RWPE1 (cell line): ENCODE measurements at places on chromosomes 1 and 21.

- DNase-seq = peak; percentile 41
Measured at GRCh38 chr1:65265651-65266351, 43.5 kb upstream of the DNAJC6 start.

GRCh38 chr1:65911679-65912078 lies 119.0 kb downstream of the PDE4B start:
- no peak for DNase-seq

GRCh38 chr1:40318970-40319621 lies 2.0 kb upstream of the COL9A2 start:
- DNase-seq = no peak

GRCh38 chr1:26210147-26210870 lies 19.9 kb downstream of the CATSPER4 start:
- DNase-seq = no peak

- no peak for DNase-seq
Measured at GRCh38 chr1:17425806-17426600, 13.5 kb downstream of the RCC2 start.

DNA sequence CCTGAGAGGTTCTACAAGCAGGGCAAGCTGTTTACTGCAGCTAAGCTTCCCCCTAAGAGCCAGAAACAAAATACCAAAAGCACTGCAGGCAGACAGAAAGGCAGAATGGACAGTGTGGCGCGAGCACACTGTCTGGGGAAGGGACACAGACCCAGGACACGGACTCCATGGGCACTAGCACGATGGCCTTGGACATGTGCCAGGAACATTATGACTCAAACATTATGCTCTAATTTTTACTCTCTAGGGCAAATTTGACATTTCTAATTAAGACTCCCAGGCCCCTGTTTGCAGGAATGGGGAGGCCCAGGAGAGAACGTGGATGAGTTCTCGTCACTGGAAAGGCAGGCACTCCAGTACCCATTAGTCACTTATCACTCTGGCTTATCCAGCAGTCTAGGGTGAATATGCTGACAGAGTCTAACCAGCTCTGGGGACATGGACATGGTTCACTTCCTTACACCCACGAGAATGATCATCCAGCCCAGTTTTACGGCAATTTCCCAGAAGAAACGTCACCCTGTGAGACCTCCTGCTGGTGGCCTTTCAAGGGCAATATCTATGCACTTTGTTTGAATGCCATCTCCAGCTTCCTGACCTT lies 45.1 kb downstream of the CAPN8 start:
- DNase-seq = no peak

- DNase-seq = no peak
Measured at GRCh38 chr1:214044438-214045214, 56.9 kb downstream of the PROX1 start.

GRCh38 chr21:43808367-43808766 lies 19.0 kb downstream of the RRP1 start:
- DNase-seq = no peak

DNA sequence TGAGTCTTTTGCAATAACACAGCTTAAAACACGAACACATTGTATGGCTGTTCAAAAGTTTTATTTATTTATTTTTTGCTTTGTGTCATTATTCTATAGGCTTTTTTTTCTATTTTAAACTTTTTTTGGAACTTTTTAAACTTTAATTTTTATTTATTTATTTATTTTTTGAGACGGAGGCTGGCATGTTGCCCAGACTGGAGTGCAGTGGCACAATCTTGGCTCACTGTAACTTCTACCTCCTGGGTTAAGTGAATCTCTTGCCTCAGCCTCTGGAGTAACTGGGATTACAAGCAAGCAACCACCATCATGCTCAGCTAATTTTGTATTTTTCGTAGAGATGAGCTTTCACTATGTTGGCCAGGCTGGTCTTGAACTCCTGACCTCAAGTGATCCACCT lies 88.3 kb upstream of the GADD45A start:
- DNase-seq = no peak

GRCh38 chr1:62103846-62104245 lies 90.8 kb upstream of the L1TD1 start:
- no peak for DNase-seq

GRCh38 chr1:39490596-39491145 lies 765 bp upstream of the BMP8A start:
- no peak for DNase-seq

- no peak for DNase-seq
Measured at GRCh38 chr21:43959231-43960116, 52.6 kb upstream of the TRAPPC10 start.

DNA sequence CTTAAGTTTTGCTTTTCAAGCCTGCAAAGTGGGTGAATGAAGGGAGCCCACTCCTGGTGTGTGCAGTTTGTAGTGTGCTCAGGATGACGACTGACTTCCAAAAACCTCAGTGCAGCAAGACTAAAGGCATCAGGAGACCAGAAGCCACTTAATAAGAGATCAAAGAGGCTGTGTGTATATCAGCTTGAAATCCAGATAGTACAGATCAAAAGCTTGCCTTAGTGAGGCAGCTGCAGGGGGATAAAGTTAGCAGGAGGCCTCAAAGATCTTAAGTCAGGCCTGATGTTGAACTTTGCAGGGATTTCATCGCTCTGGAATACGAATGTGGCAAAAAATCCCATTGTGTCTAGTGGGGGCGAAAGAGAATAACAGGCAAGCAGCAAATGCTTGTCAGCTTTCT lies 99.8 kb downstream of the PATJ start:
- no peak for DNase-seq

DNA sequence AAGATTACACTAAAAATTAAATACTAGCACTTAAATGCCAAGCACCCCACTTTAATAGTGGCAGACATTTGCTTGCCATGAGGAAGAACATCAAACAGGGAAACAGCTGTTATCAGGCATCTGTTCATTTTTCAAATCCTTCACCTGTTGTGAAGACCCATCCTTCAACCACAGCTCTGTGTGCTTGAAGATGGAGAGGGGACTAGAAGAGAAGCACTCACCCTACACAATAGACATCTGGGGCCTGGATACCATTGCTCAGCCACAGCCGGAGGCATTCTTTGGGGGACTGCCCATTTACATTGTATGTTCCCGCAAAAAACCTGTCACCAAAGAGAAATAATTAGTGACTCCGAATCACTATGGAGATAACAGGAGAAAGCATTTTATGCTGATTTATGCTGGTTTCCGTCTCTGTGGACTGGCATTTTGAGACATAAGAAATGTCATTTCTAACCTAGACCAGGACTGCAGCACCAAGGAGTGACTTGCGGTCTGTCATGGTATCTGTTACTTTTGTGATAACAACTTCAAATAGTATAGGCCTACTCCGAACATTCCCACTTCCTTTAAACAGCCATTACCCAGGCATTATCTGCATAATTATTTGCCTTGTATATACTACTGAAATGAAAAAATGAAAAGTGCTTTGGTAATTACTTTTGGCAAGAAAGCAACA lies 28.8 kb upstream of the MTF1 start:
- DNase-seq = no peak

DNA sequence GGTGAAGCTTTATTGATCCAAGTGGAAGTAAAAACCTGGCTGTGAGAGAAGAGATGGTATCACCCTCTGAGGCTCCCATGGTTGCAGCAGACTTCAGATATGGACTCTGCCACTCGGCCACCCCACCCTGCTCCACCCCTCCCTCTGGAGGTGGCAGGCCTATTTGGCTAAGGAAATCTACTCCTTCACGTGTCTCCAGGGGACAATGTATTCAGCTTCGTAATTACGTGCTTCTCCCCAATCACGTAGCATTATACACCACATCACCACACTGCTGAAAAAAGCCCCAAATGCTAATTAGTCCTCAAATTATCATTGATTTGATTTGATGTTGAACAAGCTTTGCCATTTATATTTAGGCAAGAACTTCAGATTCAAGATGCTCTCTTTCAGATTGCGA lies 220.7 kb downstream of the OMA1 start:
- no peak for DNase-seq

GRCh38 chr1:63674865-63675419 lies 81.7 kb downstream of the PGM1 start:
- no peak for DNase-seq

DNA sequence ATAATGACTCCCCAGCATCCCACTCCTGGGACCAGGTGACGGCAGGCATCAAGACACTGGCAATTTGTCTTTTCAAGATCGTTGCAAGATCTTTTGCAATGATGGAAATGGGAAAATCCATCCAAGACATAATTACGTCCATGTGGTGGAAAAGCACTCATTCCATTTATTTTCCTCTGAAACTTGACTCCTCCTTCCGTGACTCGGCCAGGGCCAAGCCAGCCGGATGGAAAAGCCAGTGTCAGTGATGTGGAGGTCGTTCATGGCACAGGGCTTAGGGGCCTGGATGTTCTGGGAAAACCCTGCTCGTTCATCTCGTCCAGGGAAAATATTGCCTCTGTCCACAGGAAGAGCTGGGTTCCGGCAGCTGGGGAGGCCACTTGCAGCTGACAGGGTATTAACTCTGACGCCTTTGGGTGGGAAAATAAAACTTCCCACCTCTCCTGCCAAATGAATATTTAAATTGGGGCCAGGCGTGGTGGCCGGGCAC lies 46.2 kb downstream of the C1orf198 start:
- DNase-seq = no peak

DNA sequence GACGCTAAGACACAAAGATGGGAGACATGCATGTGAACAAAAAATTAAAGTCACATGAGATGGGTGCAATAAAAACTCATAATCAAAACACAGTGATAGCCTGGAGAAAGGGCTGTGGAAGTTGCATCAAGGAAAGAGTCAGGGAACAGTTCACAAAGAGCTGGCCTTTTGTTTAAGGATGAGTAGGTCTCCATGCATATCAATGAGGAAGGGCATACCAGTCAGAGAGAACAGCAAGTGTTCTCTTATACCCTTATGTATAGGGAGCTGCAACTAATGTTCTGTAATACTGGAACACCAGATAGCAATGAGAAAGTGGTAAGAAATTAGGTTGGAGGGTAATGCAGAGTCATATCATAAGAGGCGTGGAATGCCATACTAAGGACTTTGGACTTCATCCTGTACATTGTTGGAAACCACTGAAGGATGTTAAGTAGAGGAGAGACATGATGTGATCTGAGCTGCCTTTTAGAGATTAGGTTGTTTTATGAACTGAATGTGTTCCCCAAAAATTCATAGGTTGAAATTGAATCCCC lies 46.7 kb upstream of the SAMD13 start:
- DNase-seq = no peak

- no peak for DNase-seq
Measured at GRCh38 chr1:6420454-6421042, 829 bp upstream of the HES2 start.

GRCh38 chr1:228291906-228292608 lies 84.2 kb downstream of the OBSCN start:
- DNase-seq = no peak

GRCh38 chr1:10271869-10272268 lies 61.5 kb downstream of the KIF1B start:
- DNase-seq = no peak

GRCh38 chr1:170221031-170221430 lies 75.3 kb downstream of the NTMT2 start:
- DNase-seq = no peak

DNA sequence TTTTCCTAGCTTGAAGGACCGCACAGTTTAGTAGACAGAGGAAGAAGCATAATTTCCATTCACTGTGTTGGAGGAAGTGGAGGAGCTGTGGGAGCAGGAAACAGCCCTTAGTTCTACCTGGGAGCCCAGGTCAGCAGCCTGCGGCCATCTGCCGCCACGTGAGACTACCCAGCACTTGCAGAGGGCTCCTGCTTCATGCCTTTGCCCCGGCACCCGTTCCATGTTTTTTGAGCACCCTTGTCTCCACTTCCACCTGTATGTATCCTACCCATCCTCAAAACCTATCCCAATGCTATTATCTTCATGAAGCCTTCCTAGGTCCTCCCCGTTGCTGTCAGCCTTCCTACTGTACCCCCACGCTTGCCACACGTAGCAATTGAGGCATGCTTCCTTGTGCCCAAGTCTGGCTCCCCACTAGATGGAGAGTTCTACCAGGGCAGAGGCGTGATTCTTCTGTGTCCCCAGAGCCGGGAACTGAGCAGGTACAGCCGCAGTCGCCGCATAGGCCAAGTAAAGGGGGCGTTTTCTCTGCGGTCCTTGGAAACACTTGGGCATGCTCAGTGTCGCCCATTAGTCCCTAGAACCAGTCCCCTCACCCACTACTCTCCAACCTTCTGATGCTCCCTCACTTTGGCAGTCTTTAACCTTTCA lies 1.9 kb downstream of the SLC6A9 start:
- DNase-seq = no peak

DNA sequence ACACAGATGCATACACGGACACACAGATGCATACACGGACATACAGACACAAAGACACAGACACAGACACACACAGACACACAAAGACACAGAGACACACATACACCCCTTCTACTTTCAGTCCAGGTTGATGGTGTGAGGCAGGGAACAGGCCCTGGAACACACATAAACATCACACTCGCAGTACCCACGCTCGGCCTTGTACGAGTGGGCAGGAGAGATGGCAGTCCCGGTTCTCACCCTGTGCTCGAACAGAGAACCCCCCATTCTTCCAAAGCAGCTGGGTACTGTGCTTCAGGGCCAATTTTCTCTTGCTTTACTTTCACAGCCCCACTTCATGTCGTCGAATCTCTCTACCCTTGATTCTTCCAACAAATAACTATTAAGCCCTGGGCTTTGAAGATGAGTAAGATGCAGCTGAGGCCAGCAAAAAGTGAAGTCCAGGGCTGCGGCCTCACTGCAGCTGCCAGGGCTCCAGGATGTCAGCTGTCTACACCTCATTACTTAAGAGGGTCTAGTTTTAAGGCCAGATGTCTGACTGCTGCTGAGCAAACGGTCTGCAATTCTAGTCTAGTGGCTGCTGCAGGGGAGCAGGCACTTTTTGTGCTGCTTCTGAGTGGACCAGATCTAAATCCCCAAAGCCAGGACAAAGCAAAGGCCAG lies 90.1 kb downstream of the PGBD5 start:
- no peak for DNase-seq

- DNase-seq = no peak
Measured at GRCh38 chr1:43344267-43344850, 6.7 kb downstream of the MPL start.

DNA sequence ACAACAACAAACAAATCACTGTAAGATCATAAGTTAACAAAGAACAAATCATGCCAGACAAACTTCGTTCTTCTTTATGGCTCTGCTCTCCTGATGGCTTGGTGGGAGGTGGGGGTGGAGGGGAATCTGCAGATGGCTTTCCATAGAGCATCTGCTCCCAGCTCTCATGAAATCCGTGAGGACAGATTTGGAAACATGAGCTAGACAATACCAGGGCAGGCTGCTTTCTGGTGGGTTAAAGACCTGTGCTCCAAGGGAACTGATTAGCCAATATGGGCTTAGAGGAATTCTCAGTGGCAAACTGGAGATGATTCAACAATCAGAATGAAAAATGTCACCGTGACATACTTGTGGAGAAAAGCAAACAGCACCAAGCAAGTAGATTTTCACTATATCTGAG lies 69.4 kb upstream of the TLR5 start:
- no peak for DNase-seq

DNA sequence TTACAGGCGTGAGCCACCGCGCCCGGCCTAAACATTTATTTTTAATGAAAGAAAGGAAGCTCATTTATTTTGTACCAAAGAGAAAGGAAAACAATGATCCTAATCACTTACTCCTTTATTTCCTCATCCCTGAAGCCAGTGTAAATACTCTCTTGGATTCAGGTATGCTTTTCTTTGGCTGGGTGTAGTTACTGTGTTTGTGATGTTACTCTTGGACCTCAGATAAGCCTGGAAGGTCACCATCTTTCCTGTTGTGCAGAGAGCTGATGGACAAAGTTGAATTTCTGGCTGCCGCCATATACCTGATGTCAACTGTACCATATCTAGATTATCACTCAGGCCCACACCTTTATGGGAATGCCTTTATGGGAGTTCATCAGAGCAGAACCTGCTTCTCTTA lies 35.4 kb upstream of the FOXE3 start:
- DNase-seq = no peak
